Right lung (tissue), 10 donors: ENCODE measurements at places on chromosomes 7 and 10.

DNA sequence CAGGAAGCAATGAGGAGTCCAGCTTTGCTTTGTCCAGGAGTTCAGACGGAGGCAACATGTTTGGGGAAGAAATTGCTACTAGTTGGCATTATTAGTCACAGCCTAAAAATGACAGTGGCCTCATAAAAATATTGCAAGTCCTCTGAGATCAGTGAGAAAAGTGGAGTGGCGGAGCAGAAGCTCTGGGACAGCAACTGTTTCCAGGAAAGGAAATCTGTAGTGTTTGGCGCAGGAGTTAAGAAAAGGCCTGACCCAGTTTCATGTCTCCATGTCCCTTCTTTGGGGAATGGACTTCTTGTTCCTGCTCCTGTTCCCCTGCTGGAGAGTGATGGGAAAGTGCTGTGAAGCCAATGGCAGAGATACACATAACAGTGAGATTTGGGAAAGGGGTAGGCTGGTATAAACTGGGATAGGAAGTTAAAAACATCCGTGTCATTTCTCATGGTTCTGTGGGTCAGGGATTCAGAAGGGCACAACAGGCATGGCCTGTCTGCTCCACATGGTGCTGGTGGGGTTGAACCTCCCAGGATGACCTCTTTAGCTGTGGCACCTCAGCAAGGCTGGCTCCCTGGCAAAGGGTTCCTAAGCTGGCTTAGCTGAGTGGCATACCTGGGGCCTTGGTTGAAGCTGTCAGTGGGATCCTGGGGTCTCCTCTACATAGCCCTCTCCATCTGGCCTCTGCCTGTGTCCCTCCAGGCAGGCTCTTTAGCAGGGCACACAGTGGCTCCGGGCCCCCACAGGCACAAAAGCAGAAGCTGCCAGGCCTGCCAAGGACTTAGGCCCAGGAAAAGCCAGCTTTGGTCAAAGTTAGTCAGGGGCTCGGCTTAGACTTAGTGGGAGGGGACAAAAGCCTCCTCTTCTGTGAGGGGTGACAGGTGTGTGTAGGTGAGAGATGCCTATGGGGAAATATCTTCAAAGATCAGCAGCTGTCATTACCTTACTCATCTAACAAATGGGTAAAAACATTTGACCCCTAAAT lies 77.7 kb downstream of the WDFY4 start:
- DNase-seq, result no peak

- DNase-seq, result no peak
Measured at GRCh38 chr7:95691464-95691863, 80.9 kb upstream of the DYNC1I1 start.

GRCh38 chr7:95631527-95631926 lies 35.2 kb upstream of the PDK4 start:
- DNase-seq, result no peak

DNA sequence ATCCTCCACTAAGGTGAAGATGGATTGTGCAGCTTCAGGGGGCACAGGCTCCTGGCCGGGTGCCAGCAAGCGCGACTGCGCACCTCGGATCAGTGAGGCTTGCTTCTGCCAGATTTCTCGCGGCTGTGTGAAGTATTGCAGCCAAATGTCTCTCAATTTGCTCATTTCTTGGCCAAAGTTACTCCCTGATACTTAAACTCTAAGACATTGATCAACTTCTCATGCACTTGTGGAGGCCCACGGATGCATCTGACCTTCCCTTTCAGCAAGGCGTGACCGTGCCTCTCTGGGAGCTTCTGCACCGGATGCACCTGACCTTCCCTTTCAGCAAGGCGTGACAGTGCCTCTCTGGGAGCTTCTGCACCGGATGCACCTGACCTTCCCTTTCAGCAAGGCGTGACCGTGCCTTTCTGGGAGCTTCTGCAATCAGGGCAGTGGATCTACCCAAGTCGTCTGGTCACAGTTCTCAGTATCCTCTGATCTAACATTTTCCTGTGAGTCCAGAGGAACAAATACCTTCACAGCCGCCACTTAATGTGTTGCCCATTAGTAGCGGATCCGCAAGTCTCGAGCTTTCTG lies 248.3 kb downstream of the ADARB2 start:
- DNase-seq, result no peak

DNA sequence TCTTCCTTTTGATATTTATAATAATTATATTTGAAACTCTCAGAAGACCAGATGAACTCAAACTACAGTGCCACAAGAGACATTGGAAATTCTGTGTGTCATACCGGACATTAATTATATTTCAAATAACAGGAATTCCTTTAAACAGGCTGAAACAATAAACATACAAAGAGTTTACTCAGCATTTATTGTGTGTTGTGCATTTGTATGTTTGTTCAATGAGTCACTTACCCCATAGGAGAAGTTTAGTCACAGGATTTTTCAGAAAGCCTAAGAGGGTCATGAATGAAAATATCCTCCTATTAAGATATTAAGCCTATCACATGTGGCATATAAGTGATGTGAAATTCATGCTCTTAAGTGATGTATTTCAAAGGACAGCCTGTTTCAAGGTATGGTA lies 566.8 kb downstream of the CNTNAP2 start:
- DNase-seq, result no peak

DNA sequence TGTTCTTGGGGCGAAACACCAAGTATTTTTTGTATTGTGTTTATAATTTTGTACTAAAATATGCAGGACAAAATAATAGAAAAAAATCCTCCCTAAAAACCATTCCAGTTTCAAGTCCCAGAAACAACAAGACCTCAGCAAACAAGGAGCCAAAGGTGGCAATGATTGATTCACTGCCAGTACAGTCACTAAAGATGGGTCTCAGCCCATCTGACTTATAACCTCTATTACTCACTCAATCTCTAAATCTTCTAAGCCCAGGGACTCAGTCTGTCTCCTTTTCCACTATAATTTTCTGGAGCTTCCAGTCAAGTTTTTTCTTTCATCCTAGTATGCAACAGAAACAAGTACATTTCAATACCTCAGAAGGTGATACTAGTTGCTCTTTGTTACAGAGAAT lies 33.3 kb downstream of the SNX13 start:
- DNase-seq, result no peak

DNA sequence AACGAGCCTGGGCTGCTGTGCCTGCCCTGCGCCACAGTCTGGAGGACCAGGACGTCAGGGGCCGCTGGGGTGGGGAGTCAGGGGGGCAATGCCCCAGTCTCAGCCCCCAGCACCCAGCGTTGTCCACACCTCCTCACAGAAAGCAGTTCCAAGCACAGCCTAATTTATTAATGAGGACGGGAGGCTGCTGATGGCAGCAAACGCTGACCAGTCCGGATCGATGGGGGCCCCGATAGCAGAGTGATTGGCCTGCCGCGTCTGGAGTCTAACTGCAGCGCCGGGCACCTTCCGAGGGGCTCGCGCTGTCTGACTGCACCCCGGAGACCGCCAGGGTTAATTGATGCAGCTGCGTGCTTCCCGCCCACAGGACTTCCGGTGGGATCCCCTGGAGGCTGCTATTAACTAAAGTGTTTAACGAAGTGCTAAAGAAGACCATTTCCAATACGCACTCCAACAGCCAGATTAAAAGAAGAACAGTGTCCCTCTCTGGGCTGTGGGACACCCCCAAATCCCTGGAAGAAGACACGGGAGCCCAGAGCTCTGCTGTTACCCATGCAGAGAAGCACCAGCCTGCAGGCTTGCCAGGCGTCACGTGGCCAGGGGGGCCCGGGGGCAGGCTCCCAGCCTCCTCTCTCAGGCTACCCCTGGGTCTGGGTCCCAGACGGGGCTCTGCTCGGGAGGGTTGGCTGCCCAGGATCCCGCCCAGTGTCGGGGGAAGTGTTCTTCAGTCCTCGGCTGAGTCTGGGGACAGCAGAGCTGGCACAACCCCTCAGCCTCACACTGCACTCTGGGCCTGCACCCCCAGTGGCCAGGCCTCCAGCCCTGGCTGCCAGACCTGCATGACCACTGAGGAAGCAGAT lies 63.8 kb downstream of the MICALL2 start:
- no peak for DNase-seq

- DNase-seq, result no peak
Measured at GRCh38 chr10:13859979-13860654, 273.4 kb downstream of the PRPF18 start.

DNA sequence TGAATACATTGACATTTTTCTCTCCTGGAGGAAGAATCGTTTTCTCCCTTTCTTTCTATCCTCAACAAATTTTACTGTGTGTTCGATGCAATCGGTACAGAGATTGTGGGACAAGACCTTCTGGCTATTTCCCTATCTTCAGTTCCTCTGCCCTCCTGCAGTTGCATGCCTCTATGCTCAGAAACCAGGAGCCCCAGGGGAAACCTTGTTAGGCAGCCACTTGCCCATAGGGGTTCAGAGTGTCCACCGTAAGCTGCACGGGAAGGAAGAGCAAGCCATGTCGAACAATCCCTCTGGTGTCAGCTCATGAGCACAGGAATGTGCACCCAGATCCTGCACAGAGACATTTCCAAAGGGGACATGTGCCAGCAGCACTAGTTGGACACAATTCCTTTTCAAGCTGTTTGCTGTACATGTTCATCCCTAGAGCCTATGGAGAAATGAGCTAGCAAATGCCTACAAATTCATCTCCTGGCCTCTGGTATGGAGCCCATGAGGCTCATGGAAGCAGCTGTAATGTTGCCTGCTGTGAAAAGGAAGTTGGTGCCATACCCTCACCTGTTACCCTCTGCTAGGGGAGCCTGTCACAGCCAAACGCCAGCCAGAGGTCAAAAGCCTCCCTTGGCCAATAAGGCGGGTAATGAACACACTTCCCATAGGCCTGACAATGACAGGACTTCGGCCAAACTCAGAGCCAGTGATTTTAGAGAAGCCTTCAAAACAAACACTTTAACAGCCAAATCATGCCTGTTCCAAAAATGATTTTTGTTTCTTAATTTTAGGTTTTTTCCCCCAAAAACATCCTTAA lies 35.9 kb upstream of the ASAH2 start:
- peak; percentile 26 for DNase-seq

DNA sequence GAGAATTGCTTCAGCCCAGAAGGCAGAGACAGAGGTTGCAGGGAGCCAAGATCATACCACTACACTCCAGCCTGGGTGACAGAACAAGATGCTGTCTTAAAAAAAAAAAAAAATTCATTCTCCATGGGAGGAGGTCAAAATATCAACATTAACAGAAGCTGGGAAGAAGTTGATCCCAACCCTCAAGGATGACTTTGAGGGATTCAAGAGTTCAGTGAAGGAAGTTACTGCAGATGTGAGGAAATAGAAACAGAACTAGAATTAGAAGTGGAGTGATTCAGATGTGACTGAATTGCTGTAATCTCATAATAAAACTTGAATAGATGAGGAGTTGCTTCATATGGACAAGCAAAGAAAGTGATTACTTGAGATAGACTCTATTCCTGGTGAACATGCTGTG lies 19.7 kb upstream of the RPEL1 start:
- no peak for DNase-seq

DNA sequence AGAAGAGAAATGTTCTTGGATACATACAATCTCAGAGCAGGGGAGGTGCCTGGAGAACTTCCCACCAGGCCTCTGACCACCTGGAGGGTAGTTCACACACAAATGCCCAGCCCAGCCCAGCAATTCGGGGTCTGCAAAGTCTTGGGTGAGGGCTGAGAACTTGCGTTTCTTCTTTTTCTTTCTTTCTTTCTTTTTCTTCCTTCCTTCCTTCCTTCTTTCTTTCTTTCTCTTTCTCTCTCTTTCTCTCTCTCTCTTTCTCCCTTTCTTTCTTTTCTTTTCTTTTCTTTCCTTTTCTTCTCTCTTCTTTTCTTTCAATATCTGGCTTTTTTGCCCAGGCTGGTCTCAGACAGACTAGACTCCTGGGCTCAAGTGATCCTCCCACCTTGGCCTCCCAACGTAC lies 22.4 kb downstream of the NPC1L1 start:
- no peak for DNase-seq

DNA sequence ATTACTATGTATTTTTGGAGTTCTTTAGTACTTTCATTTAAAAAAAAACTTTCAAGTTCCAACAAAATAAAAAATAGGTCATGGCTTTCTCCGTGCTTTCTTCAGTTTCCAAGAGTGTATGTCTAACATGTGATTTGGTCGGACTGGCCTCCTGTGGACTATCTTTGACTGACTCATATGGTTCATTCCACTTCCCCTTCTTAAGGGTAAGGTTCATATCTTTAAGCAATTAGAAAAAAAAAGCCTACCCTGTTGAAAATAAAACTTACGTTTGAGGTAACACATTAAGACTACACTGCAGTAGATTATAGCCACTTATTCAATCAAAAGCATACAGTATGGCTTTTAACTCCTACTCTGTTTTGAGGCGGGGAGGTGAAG lies 112.8 kb upstream of the AHR start:
- DNase-seq, result no peak

GRCh38 chr7:53350241-53350640 lies 314.8 kb downstream of the POM121L12 start:
- no peak for DNase-seq

DNA sequence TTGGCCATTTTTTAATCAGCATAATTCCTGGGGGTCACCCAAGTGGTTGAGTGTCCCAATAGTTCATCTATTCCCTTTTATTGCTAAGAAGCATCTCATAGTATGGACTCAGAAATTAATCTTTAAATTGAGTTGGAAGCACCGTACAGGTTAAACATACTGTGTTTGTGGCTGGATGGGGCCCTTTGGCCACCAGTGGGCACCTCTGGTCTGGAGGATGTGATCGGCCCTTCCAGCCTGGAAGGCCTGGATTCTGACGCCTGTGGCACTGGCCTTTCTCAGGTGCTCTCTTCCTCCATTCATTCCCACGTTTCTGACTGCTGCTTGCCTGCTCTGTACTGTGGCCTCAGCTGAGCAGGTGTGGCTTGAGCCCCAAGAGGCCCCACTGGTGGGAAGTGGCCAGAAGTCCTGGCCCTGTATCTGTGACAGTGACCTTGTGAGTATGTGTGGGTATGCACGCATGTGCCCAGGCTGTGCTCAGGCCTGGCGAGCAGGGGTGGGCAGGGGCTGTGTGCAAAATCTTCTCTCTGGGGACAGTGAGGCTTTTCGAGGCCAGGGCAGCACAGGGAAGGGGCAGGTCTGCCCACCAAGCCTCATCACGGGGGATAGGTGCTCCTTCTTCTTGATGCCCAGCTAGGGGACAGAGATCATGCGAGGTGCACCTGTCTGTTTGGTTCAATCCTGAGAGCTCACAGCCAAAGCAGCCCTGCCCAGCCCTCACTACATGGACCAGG lies 30.1 kb downstream of the LDB3 start:
- DNase-seq, result no peak

DNA sequence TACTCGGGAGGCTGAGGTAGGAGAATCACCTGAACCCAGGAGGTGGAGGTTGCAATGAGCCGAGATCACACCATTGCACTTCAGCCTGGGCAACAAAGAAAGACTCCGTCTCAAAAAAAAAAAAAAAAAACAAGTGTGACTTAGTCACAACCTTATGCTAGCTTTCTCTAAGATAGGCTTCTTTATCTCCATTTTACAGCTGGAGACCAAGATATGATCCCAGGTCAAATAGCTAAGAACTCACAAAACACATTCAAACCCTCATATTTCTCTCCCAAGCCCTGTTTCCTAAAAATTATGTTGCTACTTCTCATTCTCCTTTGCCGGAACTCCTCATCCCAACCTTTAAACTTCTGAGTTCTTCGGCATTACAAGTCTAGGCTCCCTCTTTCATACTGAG lies 13.0 kb upstream of the DHTKD1 start:
- DNase-seq, result no peak

- peak; percentile 13 for DNase-seq
Measured at GRCh38 chr7:123993996-123994395, 38.9 kb downstream of the TMEM229A start.

- DNase-seq, result no peak
Measured at GRCh38 chr7:77433901-77434300, 17.8 kb upstream of the GSAP start.

- no peak for DNase-seq
Measured at GRCh38 chr10:48274636-48275035, at the start of gene FRMPD2. Gene FRMPD2 (minus strand): TSS chr10:48274696. CDS start chr10:48274567, 129 bp downstream.
